ENCODE measurements at places on chromosomes 7 and 10.

GRCh38 chr7:67392596-67393438 is 396.2 kb downstream of the TYW1 start:
- no peak for DNase-seq

GRCh38 chr7:67564959-67565358 is 568.3 kb downstream of the TYW1 start:
- DNase-seq: no peak

DNA sequence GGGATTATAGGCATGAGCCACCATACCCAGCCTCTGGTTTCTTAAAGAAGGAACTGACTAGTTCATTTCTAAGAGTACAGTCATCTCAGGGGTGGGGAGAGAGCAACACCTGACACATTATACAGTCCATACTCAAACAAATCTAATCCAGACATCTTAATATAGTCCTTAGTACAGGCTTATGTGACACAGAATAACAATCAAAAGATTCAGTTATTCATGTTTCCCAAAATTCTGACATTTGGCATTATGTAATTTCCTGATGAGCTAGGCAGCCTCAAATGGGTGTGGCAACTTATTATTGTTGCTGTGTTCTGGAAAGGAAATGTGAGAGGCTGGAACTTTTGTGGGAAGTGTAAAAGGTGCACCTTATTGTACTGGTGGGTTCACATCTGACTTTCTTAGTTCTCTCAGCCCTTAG is 116.3 kb downstream of the WDFY4 start:
- no peak for DNase-seq

- DNase-seq: no peak
Measured at GRCh38 chr7:93055543-93056107, 62.2 kb downstream of the SAMD9 start.

DNA sequence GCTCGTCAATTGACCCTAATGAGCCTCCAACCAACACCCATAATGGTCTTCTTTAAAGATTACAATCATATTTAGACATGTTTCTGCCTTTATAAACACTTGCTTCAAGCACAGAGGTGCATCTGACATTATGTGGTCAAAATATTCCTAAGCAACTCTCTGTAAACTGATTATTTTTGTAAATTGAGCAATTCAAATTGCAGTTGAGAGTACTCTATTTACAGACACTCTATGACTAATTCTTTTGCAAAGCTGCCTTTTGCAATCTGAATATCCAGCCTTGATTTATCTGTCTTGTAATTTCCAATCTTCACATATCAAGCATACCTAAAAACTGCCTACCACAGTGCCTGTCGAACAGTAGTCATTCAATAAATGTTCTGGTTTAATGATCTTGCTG is 112.0 kb downstream of the PDE1C start:
- no peak for DNase-seq

GRCh38 chr10:77282163-77282562 is 355.4 kb downstream of the KCNMA1 start:
- DNase-seq: no peak

DNA sequence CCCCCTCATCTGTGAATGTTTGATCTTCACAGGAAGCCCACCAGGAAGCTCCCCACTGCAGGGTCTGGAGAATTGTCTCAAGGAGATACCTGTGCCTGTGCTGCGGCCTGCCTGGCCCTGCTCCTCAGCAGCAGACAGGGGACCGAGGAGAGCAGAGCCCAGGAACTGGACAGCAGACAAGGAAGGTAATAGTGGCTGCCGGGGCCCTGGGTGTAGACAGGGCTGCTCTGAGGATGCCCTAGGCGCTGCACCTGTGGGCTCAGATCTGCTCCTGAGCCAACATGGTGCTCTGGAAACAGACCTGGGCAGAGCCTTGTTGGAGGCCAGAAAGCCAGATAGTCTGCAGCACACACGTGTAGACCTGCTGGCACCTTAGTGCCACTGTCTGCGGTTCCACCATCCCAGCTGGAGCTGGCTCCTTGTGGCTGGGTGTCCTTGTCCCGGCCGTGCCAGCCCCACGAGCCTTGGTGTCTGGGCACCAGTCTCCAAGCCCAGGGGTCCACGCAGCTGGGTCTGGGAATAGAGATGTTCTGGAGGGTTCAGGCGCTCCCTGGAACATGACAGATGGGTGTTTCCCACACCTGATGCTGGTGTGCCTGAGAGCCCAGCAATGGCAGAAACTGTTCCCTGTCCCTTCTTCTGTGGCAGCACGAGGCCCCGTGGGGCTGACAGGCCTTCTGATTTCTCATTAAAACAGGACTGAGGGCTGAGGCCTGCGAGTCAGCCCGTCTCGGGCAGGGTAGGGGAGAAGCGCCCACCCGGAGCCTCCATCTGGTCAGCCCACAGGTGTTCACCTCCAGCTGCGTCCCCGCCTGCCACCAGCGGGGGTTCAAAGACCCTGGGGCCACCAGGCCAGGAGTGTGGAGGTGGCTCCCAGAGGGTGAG is 44.7 kb downstream of the ZNF467 start:
- no peak for DNase-seq

DNA sequence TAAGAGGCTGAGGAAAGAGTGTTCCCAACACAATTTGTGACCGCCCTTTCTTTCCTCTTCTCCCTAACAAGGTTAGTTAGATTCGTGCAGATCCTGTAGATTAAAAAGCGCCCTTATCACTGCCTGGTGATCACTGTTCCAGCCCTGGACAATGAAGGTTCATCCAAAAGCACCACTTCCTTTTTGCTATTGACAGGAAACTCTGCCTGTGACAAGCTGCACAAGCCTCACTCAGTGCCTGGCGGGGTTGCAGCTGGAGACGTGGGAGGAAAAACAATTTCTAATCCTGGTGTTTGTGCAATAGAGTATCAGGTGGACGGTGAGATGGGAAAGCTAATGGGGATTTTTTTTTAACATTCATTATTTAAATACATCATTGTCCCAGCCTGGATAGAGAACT is 105.9 kb upstream of the CAV2 start:
- no peak for DNase-seq

- DNase-seq: no peak
Measured at GRCh38 chr7:143322760-143323633, 7.1 kb downstream of the CLCN1 start.

DNA sequence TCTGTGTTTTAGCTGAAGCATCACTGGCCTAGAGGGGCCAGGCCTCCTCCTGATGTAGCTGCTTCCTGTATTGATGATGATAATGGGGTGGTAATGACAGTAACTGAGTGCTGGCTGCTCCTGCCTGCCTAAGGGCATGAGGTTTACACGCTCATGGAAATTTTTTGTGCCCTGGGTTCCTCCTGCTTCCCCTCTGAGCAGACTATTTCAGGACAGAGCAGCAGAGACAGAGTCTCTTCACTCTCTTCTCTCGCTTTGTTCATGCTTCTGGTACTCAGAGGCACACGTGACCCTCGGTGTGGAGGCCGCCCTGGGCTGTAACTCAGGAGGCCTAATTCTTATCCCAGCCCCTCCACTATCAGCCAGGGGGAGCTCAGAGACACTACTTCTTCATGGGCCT is 27.9 kb downstream of the LRRC20 start:
- DNase-seq: no peak

DNA sequence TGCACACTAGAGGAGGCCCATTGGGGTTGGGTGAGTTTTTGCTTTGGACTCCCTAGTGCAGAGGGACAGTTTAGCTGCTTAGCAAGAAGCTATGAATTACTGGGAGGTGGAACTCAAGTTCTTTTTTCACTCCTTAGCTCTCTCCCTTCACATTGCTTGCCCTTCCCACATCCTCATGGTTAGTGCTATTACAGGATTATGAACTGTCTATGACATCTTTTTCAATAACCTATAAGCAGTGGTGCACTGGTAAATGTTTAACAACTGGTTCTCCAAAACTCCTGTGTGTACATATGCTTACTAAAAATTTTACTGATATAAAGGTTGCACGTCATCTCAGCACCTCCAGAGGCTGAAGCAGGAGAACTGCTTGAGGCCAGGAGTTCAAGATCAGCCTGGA is 6.2 kb downstream of the SSMEM1 start:
- DNase-seq: no peak

GRCh38 chr10:119454316-119454715 is 88.2 kb downstream of the RGS10 start:
- DNase-seq: no peak

DNA sequence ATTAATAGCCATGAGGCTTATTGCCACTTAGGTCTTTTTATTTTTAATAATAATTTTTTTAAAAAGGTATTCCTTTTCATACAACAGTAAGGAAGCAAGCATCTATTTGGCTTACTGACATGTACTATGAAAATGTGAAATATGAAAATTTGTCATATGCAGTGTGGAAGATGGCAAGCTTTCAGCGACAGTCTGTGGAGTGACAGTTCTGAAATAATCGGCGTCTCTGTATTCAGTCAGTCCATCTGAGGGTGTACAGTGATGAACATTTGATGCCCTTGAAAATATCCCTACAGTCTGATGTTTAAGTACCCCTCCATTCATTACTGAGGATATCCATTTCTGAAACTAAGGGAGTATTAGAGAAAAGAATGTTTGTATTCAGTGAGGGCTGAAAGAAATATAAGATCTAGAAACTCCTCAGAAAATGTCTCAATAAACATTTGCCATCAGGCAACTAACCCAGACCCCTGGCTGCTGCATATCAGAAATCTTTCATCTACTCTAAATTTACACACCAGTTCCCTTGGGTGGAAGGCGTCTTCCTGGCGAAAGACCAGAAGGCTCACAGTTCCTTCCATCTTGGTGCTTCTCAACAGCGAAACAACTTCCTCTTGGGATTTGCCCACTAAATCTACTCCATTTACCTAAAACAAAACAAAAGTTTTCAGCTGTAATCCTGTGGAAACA is 440.6 kb downstream of the PARD3 start:
- DNase-seq: no peak

- no peak for DNase-seq
Measured at GRCh38 chr7:14786314-14786895, 116.1 kb downstream of the DGKB start.

DNA sequence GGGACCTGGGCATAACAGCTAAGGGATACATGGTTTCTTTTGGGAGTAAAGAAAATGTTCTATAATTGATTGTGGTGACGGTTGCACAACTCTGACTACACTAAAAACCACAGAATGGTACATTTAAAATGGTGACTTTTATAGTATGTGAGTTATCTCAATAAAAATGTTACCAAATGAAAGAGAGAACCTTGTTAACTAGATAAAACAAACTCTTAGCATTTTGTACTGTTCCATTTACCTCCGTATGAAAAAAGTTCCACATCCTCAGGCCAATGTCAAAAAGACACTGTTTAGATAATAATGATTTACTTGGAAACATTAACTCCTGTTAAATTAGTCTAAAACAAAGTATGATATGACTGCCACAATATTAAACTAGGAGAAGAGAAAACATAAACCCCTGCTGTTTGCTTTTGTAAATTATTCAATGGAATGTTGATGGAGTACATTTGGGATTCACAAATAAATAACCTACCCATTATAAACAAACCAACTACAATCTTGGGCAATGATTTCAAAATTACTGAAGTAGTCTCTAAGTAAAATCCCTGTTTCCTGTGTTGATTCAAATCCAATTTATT is 60.7 kb downstream of the SMURF1 start:
- no peak for DNase-seq

All from activated CD8-positive, alpha-beta memory T cell treated with anti-CD3 and anti-CD28 coated beads, Interleukin-2, amount 50 U/mL, for 48 hours (primary cell).